ENCODE measurements at places on chromosomes 1 and 21. TPM values are rescaled to one million over a fixed set of nuclear protein-coding genes. Genes with fewer than 3 reads are reported as not detected.

Gene UBL4B
- not detected for total RNA-seq

- DNase-seq, result no peak
Observed at GRCh38 chr1:28341591-28341990, 12.8 kb downstream of the MED18 start.

DNA sequence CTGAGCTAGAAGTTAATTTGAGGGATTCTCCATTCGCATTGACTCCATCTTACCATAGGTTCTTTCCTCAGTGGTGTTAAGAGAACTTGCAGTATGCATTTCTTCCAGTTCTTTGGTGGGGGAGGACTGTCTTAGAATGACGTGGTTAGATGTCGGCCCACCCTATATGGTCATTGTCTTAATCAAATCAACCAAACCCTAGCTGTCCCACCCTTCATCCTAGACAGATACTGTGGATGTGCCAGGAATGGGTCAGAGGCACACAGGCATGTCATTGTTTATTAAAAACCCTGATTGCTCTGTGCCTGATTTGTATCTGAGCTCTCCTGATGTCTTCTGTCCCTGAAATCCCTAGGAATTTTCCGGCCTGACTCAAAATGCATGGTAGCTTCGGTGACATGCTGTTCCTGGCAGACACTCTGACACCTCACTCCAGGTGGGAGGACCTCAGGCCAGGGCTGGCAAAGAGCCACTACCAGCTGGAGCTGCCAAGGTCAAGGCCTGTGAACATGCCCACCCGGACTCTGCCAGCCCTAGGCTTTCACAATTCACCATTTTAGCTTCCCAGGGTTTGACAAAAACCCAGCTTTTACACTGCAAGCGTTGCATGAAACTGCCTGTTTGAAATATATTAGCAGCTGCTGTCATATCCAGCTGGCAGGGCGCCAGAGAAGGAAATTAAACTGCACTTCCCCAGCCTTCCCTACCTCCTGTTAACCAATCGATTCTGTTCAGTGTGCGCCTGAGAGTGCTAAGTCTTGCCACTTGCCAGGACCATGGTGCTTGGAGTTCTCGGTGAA is 134.0 kb downstream of the FAM78B start:
- DNase-seq, result no peak

Gene HES2
- not detected for total RNA-seq

Gene CELA3B
- total RNA-seq, result not detected

DNA sequence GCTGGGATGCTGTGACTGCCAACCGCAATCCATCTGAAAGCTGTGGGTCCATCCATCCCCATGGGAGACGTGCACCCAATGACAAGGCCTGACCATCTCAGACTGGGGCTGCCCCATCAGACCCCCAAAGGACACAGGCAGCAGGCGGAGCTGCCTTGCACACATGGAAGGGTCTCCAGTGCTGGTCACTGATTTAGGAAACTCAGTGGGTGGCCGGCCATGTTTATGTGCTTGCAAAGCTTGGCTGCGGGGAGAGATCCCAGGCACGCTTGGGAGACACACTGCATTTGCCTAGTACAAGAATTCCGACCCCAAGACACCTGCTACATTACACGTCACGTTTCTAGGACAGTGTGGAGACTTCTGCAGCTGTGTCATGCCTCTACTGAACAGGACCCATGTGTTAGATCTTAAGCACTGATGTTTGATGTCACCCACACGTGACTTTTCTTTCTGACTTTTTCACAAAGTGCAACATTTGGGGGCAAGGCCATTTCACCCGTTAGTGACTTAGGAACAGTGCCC is 181.4 kb downstream of the CLIC6 start:
- no peak for DNase-seq
